ENCODE measurements at places on chromosomes 16 and 17.

DNA sequence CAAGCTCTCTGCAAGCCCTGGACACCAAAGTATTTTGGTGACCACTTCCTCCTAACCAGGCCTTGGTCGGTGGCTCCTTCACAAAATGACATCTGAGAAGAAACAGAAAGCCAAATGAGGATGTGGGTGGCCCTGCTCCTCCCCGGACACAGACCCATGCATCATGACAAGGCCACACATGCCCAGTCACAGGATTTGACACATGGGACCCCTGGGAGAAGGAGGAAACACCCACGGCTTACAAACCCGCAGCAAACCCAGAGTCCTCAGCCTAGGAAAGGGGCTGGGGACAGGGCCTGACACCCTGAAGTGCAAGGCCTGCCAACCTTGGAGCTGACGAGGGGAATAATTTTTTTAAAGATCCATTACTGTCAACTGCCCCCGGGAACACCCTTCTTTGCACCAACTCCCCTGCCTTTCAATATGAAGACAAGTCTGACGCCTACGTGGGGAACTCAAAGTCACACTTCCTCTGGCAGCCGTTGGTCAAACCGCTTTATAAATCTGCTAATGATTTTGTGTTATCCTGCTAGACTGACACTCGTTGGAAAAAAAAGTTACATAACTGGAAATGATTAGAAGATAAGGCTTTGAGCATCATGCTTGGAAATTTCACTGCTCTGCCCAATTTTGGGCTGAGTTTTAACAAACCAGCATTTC is 41.3 kb downstream of the GAS7 start:
- no peak for DNase-seq

- DNase-seq: peak; percentile 87
Observed at GRCh38 chr16:58652741-58653140, 23.1 kb upstream of the CNOT1 start.

- DNase-seq: no peak
Observed at GRCh38 chr16:3486506-3487215, 8.6 kb downstream of the C16orf90 start.

- no peak for DNase-seq
Observed at GRCh38 chr16:57446531-57447185, 527 bp downstream of the CIAPIN1 start.

DNA sequence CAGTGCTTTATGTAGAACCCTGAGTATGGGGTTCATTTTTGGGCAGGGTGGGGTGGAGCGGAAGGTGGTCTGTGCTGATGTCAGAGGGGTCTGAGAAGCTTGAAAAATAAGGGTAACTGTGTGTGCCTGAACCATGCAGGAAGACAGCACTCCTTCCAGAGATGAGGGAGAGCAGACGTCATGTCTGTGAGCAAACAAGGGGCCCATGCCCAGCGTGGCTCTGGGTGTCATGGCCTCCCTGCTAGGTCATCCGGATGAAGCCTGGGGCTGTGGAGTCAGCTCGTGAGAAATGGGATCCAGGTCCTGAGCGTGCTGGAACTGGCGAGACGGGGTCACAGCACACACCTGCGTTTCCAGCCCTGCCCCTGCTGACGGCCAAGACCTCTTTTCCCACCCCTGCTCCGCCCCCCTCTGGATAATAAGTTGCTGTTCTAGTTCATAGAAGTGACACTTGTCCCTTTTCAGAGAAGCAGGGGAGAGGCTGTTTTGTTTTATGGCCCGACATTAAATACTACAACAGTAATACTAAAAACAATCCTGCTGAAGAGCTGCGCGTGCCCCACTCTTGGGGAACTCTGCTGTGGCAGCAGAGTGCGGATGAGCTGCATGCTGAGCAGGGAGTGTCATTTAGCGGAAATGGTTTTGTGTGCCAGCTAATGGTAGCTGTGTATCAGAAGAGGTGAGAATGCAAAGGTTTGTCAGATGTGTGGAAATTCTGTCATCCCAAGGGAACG is 92.6 kb downstream of the RPTOR start:
- no peak for DNase-seq

GRCh38 chr16:27924411-27925118 is 138.9 kb downstream of the GSG1L start:
- DNase-seq: no peak

GRCh38 chr16:78235168-78235800 is 135.8 kb downstream of the WWOX start:
- DNase-seq: peak; percentile 61

GRCh38 chr17:16406742-16407674 is 8.4 kb upstream of the TRPV2 start:
- DNase-seq: no peak

DNA sequence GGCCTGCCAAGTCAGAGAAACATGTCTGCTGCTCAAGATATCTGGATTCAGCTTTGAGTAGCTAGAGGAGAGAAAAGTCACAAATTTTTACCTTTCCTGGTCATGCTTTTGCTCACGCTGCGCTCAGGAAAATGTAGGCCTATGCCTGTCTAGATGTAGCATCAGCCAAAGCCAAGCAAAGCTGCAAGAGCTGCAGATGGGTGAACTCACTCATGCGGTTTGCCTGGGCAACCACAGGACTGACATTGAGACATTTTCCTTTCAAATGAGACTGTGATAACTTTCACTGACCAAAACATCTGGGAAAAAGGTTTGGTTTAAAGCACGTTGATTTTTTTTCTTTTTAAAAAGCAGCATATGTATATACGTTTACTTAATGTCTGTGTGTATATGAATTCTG is 34.0 kb upstream of the NAGLU start:
- DNase-seq: no peak

GRCh38 chr16:11583889-11584565 is 2.7 kb downstream of the LITAF start:
- DNase-seq: no peak

- DNase-seq: no peak
Observed at GRCh38 chr17:58294034-58294433, 13.3 kb upstream of the MPO start.

DNA sequence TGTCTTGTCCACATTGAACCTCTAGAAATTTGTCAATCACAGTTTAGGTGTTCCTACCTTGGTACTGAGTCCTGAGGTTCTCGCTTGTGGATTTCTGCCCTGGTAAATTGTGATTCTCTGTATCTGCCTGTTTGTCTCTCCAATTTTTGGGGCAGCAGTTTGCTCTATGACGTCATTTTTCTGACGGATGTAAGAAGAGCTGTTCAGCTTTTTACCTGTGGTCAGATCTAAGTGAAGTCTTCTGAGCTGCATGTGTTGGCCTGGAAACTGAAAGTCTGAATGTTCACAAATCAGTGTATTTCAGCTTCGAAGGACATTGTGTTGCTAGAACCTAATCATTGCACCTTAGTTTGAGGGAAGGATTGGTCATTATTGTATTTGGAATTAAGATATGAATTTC is 63.4 kb downstream of the BCAS3 start:
- DNase-seq: no peak

- no peak for DNase-seq
Observed at GRCh38 chr16:80664786-80665185, 124.0 kb downstream of the DYNLRB2 start.

GRCh38 chr17:82432017-82432416 is 13.6 kb upstream of the OGFOD3 start:
- no peak for DNase-seq

Data from iPS DF 6.9 (cell line).